ENCODE measurements at places on chromosomes 4 and X. TPM values are rescaled to one million over a fixed set of nuclear protein-coding genes. Genes with fewer than 3 reads are reported as not detected.

Gene TAF7L
- total RNA-seq, result not detected

Gene ZCCHC18
- total RNA-seq, result 0.64 TPM

- H3K27me3 ChIP-seq, result no peaks in the 10 kb centered on the region
- H3K36me3 ChIP-seq, result no peaks in the 10 kb centered on the region
- peak; percentile 9 for DNase-seq
- no peaks in the 10 kb centered on the region for H3K4me1 ChIP-seq
Measured at GRCh38 chrX:108537005-108537404, 97.4 kb downstream of the COL4A5 start.

Gene COL4A5
- total RNA-seq, result not detected

DNA sequence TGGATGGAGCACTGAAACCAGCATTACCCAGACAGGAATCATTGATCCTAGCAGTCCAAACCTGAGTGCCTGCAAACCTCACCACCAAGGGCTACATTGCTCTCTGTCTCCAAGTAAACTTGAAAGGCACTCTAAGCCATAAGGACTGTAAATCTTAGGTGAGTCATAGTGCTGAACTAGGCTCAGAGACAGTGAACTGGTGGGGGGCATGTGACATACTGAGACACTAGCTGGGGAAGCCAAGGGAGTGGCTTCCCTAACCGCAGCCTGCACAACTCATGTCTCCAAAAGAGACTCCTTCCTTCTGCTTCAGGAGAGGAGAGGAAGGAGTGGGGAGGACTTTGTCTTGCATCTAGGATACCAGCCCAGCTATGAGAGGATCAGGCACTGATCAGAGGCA, 235.5 kb upstream of the ACTRT1 start:
- no peaks in the 10 kb centered on the region for H3K27me3 ChIP-seq
- no peaks in the 10 kb centered on the region for H3K4me1 ChIP-seq
- no peaks in the 10 kb centered on the region for H3K36me3 ChIP-seq

Gene WNK3
- 0.15 TPM for total RNA-seq

DNA sequence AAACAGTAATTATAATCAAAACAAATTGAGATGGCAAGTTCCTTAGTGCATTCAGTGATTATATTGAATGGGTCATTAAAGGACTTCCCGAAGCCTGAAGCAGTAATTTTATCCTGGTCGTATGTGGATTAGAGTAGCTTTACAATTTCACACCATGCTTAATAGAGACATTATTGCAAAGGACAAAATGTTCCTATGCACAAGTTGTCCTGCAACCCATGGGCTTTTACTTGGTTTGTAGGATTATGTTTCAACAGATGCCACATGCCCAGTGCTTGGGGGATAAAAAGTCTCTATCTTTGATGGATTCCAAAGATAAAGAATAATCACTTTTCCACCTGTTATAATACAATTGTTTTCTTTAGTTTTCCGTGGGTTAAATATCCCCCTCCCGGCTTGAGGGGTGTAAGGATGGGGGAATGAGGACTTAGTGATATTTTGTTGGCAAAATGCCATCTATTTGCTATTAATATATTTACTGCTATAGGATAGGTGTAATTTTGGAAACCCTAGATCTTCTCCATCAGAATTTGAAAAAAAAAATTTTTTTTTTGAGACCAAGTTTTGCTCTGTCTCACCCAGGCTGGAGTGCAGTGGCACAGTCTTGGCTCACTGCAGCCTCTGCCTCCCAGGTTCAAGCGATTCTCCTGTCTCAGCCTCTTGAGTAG, 156.5 kb upstream of the ETNPPL start:
- DNase-seq, result no peak
- peaks cover 10% of the 10 kb centered on the region for H3K27me3 ChIP-seq
- no peaks in the 10 kb centered on the region for H3K36me3 ChIP-seq
- H3K4me1 ChIP-seq, result no peaks in the 10 kb centered on the region
- no peak overlapping the region for H3K27ac ChIP-seq

GRCh38 chr4:15836362-15836761, 58.2 kb downstream of the CD38 start:
- H3K27me3 ChIP-seq, result no peaks in the 10 kb centered on the region
- H3K4me1 ChIP-seq, result peaks cover 23% of the 10 kb centered on the region
- peaks cover 86% of the 10 kb centered on the region for H3K36me3 ChIP-seq
- no peak overlapping the region for H3K27ac ChIP-seq
- DNase-seq, result no peak
- no peak overlapping the region for H3K4me3 ChIP-seq

GRCh38 chr4:38889143-38889542, 21.5 kb downstream of the FAM114A1 start:
- H3K27ac ChIP-seq, result peak overlapping the region; percentile 68
- H3K36me3 ChIP-seq, result no peaks in the 10 kb centered on the region

Gene TCP11X2
- total RNA-seq, result not detected

- H3K36me3 ChIP-seq, result no peaks in the 10 kb centered on the region
- no peak overlapping the region for H3K4me3 ChIP-seq
- H3K27me3 ChIP-seq, result peaks cover 2% of the 10 kb centered on the region
- no peak for DNase-seq
- H3K27ac ChIP-seq, result no peak overlapping the region
Measured at GRCh38 chr4:114615435-114615834, 16.8 kb downstream of the UGT8 start.
